ENCODE measurements at places on chromosomes 5 and 9. TPM values are rescaled to one million over a fixed set of nuclear protein-coding genes. Genes with fewer than 3 reads are reported as not detected.

DNA sequence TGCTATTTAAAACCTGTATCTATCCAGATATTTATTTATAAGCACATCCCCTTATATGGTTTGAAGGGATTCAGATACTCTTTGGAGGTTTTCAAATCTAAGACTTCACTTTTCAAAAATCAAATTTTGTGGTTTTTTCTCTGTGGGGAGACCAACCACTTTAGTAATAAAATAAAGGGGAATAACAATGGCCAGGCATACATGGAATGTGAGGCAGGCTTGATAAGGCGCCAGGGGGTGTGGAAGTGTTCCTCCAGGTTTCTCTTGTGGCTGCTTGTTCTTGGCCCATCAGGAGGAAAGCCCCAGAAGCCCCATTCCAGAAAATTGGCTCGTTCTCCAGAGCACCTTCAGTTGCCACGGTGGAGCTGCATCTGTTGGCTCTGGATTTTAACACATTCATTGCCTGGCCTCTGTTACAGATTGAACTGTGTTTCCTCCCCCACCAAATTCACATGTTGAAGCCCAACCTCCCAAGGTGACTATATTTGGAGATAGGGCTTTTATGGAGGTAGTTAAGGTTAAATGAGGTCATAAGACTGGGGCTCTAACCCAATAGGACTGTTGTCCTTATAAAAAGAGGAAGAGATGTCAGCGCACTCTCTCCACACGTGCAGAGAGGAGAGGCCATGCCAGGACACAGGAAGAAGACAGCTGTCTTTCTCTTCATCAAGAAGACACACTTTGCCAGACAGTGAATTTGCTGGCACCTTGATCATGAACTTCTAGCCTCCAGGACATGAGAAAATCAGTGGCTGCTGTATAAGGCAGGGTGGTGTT lies 195.9 kb downstream of the TMEM38B start:
- DNase-seq, result no peak

Gene HTR1A
- total RNA-seq, result not detected

DNA sequence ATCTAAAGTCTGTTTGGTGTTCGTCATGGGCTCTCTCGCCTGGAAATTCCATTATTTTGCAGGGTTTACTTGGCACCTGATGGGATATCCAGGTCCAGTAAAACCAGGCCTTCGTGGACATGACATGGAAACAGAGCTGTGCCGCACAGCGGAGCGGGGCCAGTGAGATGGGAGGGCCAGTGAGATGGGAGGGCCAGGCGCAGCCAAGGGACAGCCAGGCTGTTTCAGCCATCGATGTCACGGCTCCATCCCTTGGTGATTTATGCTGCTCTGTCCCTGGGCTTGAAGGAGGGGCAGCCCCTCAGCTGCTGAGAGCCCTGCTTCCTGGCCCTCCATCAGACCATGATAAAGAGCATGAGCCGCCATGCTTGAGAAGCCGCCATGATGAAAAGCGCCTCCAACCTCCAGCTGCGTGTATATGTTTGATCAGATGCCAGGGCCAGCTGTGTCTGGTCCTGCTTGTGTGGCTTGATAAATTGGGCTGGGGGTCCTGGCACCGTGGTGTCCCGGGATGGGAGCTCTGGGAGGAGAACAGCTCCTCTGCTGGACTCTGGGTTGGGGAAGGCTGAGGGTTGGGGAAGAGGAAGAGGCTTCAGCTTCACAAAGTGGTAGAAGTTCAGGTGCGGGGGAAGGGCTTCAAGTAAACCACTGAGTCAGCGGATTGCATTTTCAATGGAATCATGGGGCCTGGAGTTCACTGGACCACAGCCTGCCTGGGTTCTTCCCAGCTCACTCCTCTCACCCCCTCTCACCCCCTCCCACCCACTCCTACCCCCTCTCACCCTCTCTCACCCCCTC lies 6.1 kb upstream of the COL5A1 start:
- no peak for DNase-seq

Gene LIX1
- total RNA-seq, result not detected

Gene PCDHGC4
- 2.0 TPM for total RNA-seq

Gene RPP25L
- 27.6 TPM for total RNA-seq

GRCh38 chr9:94900222-94901018 lies 173.9 kb downstream of the AOPEP start:
- no peak for DNase-seq
